ENCODE measurements at places on chromosomes 3 and 15. TPM values are rescaled to one million over a fixed set of nuclear protein-coding genes. Genes with fewer than 3 reads are reported as not detected.

SCAANT1 gene
- total RNA-seq = not detected

CILP gene
- total RNA-seq = 0.50 TPM

SORD gene
- 62.6 TPM for total RNA-seq

GRCh38 chr3:171351676-171352075 is 108.5 kb downstream of the TNIK start:
- no peak overlapping the region for H3K27ac ChIP-seq
- H3K4me1 ChIP-seq = peaks cover 6% of the 10 kb centered on the region
- no peak overlapping the region for H3K4me3 ChIP-seq
- H3K36me3 ChIP-seq = no peaks in the 10 kb centered on the region

- H3K27ac ChIP-seq = no peak overlapping the region
- H3K36me3 ChIP-seq = no peaks in the 10 kb centered on the region
- no peaks in the 10 kb centered on the region for H3K4me1 ChIP-seq
- H3K27me3 ChIP-seq = no peaks in the 10 kb centered on the region
- DNase-seq = peak; percentile 73
Observed at GRCh38 chr15:53580366-53580765, 179.1 kb downstream of the WDR72 start.

- no peaks in the 10 kb centered on the region for H3K27me3 ChIP-seq
- H3K36me3 ChIP-seq = no peaks in the 10 kb centered on the region
- H3K4me1 ChIP-seq = no peaks in the 10 kb centered on the region
- DNase-seq = no peak
Observed at GRCh38 chr3:74344865-74345440, 269.5 kb downstream of the CNTN3 start.

- no peak overlapping the region for H3K27ac ChIP-seq
- H3K27me3 ChIP-seq = no peaks in the 10 kb centered on the region
- H3K4me3 ChIP-seq = no peak overlapping the region
- H3K4me1 ChIP-seq = peaks cover 21% of the 10 kb centered on the region
- no peak for DNase-seq
Observed at GRCh38 chr3:32405155-32405554, 13.5 kb downstream of the CMTM7 start.

DNA sequence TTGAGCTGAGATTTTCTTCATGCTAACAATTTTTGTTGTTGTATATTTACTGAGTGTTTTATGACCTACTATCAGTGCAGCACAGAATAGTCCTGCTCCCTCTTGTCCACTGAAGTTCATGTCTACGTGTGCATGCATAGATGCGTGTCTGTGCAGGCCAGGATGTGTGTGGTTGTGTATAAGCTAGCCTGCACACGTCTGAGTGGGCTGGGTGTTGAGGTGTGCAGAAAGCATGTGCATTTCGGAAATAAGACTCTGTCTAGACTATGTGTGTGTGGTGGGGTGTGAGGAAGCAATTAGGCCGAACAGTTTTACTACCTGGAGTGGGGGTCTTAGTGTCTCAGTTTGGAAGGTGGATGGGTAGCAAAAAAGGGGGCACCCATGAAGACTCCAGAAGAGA is 39.2 kb downstream of the ATP2B2 start:
- H3K4me3 ChIP-seq = no peak overlapping the region
- no peaks in the 10 kb centered on the region for H3K4me1 ChIP-seq
- no peak for DNase-seq
- no peak overlapping the region for H3K27ac ChIP-seq
- no peaks in the 10 kb centered on the region for H3K36me3 ChIP-seq

GRCh38 chr3:88019024-88019423 is 39.8 kb downstream of the CGGBP1 start:
- H3K36me3 ChIP-seq = no peaks in the 10 kb centered on the region
- H3K4me1 ChIP-seq = no peaks in the 10 kb centered on the region
- no peaks in the 10 kb centered on the region for H3K27me3 ChIP-seq
- no peak overlapping the region for H3K27ac ChIP-seq
- no peak overlapping the region for H3K4me3 ChIP-seq

DNA sequence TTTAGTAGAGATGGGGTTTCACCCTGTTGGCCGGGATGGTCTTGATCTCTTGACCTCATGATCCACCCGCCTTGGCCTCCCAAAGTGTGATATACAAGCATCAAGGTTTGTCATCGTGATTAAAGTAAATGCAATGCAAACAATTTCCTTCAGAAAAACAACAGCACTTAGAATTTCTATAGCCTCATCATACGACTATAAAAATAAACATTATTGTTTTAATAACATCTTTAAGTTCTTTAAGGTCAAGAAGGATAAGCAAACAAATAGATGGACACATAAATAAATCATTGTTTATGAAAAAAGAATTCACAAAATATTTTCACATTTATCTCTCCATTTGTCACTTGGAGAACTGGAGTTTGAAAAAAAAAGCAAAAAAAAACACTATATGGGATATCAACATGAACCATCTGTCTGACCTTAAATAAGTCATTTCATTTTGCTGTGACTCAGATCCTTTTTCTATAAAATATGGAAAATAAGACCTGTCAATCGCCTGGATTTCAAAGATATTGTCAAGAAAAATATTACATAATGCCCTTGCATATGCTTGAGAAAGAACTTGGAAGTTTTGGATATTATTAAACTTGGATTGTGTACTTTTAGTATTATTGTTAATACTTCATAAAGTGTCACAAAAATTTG is 642.0 kb upstream of the KCNMB2 start:
- no peak for DNase-seq
- no peaks in the 10 kb centered on the region for H3K36me3 ChIP-seq
- no peak overlapping the region for H3K27ac ChIP-seq
- peaks cover 8% of the 10 kb centered on the region for H3K4me1 ChIP-seq
- no peaks in the 10 kb centered on the region for H3K27me3 ChIP-seq

- no peak for DNase-seq
- H3K27ac ChIP-seq = no peak overlapping the region
- no peaks in the 10 kb centered on the region for H3K27me3 ChIP-seq
- H3K36me3 ChIP-seq = no peaks in the 10 kb centered on the region
- H3K4me1 ChIP-seq = no peaks in the 10 kb centered on the region
Observed at GRCh38 chr3:11140030-11140712, 14.1 kb upstream of the HRH1 start.

DNA sequence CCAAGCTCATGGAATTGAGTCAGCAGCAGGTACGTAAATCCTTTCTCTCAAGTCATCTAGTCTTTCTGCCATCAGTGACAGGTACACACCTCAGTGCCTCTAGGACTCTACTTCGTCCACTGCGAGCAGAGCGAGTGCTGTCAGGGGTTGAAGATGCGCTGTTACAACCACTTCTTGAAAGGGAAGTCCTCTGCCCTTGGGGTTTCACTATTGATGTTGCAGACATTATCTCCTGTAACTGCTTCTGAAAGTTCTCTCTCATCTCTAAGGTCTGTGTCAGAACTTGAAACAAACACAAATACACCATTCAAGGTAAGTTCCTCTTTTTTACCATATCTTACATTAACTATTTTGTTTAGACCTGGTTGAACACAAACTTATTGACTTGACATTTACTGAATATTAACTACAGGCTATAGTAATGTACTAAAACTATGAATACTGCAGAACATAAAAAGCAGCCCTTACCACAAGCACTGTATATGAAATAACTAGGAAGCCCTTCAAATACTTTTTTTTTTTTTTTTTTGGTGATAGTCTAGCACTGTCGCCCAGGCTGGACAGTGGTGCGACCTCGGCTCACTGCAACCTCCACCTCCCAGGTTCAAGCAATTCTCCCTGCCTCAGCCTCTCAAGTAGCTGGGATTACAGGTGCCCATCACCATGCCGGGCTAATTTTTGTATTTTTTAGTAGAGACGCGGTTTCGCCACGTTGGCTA is 41.5 kb downstream of the TOPBP1 start:
- no peak for DNase-seq
- no peak overlapping the region for H3K4me3 ChIP-seq
- no peaks in the 10 kb centered on the region for H3K27me3 ChIP-seq
- peaks cover 20% of the 10 kb centered on the region for H3K36me3 ChIP-seq
